ENCODE measurements at places on chromosomes 3 and 15.
A peak's percentile ranks its signal among the peaks of the same experiment; 100 is the strongest.

GRCh38 chr15:58957101-58957973 lies 23.9 kb upstream of the SLTM start:
- DNase-seq = peak; percentile 84

GRCh38 chr3:107028086-107028485 lies 349.2 kb upstream of the CCDC54 start:
- DNase-seq = no peak

DNA sequence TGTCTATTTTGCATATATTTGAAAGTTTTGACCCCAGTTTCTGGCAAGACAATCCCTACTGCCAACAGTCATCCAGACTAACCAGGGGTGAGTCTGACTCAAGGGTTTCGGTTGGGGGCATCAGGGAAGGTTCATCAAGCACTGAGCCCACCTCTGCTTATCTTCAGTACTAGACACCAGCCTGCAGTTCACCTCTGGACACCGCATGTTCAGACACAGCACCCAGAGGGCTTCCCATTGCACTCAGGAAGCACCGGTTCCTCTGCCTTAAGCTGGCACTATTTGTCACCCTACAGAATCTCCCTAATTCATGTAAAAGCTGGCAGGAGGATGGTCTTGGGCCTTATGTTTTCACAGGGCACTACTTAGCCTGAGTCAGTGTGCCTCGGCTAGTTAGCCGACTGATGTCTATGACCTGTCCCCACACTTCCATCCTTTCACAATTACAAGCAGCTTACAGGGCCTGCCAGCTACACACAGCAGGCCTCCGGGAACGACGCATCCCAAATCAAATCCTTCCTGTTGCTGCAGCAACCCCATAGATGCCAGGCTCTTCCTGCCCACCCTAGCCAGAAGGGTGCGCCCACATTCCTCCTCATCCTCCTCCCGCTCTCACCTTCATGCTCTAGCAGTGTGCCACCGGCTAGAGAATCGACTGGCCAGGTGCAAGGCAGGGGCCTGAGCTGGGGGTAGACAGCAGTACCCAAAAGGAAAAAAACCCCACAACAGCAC lies 52.5 kb downstream of the SH3BP5 start:
- DNase-seq = no peak

DNA sequence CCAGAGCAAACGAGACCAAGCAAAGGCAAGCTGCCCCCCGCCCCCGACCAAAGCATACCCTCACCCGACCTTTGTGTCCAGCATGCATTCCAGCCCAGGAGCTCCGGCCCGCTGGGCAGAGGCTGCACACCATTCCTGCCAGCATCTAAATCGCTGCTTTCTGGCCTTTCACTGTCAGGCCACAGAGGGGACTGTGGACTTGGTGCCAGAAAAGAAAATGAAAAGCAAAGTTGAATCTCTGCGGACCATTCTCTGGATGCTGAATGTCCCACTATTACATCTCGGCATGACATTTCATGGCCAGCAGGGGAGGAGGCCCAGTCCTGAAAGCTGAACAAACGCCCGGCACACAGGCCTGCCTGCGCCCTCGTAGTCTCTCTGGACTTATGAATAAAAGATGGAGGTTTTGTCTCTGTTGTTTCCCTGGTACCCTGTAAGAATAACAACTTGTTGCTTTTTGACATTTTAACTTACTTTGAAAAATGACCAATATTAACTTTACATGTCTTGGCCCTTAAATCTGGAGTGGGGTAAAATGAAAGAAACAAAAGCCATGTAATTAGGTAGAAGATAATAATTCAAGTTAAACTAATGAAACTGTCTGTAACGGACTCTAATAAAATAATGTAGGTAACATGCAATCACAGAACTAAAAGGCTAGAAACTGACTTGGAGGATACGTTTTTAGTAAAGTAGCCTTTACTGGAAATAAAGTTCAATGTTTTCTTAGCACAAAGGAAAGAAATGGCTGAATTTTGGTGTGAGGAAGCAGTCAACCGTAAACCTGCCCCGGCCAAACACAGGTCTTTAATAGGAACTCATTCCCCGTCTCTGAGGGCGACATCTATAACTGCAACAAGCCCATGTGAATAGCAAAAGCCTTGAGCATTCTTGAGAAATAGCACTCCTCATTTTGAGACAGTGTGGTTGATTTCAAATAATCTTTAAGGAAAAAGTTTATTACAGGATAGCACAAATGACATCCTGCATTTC lies 12.7 kb downstream of the IL17RD start:
- no peak for DNase-seq

GRCh38 chr3:127849368-127849767 lies 27.1 kb upstream of the MGLL start:
- DNase-seq = no peak

DNA sequence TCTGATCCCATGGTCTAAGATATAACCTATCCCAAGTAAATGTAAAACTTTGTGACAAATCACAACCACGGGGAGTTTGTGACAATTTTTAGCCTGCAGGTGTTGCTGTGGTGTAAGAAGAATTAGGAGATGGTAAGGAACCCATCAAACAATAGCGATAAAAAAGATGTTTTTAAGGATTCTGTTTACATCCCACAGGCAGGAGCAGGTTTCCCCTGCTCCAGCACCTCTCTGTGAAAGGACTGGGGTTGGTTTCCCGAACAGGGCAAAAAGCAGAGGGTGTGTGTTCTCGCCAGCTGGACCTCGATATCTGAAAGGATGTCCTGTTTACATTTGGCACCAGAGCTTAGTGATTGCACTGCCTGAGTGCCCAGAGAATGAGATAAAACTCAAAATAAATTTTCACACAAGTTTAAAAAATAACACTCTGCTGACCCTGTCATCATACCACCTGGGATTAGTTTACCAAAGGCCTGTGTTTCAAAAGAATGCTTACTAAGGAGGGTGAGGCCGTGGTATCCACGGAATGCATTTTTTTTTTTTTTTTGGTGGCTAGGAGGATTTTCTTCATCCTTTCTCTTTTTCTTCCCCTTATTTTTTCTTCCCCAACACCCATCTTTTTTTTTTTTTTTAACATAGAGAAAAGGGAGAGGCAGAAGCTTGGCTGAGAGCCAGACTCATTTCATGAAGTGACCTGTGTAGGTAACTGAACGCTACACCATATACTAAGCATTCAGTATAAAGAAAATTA lies 151.8 kb upstream of the DPH6 start:
- DNase-seq = no peak

DNA sequence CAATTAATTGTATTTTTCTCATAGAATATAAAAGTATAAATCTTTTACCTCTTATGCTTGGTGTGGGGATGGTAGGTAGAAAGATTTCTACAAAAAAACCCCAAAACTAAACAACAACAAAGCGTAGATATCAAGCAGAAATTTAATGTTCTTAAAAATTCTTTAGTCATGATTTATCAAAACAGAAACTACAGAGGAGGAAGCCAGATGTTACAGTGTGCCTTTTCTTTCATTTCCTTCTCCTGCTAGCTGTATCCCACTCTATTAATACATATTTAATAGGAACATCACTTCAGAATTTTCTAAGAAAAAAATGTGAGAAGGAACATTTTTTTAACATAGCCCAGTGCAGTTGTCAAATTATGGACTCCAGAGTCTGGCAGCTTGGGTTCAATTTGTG lies 420.6 kb downstream of the TUSC7 start:
- no peak for DNase-seq

- DNase-seq = no peak
Measured at GRCh38 chr3:172606021-172606420, 82.8 kb upstream of the TNFSF10 start.

DNA sequence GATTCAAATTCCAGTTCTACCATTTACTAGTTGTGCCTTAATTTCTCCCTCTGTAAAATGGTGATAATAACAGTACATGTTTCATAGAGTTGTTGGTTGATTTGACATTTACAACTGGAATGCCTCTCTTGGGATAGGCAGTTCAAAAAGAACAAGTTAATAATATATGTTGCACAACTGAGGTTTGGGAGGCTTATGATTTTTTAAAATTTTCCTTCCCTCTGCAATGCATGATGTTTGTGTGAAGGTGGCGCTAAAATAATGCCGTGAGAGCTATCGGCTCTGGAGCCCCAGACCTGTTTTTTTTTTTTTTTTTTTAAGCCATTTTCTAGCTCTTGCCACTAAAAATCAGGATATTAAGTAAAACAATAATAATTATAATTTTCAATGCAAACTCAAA lies 18.6 kb downstream of the DNAJB11 start:
- no peak for DNase-seq

GRCh38 chr15:60154764-60155325 lies 150.7 kb downstream of the FOXB1 start:
- no peak for DNase-seq

GRCh38 chr3:61114316-61114953 lies 136.8 kb downstream of the FHIT start:
- no peak for DNase-seq

GRCh38 chr3:182979674-182980191 lies 605 bp downstream of the DCUN1D1 start:
- DNase-seq = no peak

- no peak for DNase-seq
Measured at GRCh38 chr3:126512026-126512425, 5.5 kb downstream of the UROC1 start.

- no peak for DNase-seq
Measured at GRCh38 chr3:62892951-62893350, 17.7 kb upstream of the CADPS start.

GRCh38 chr3:36525115-36525801 lies 145.0 kb downstream of the STAC start:
- DNase-seq = no peak

GRCh38 chr3:53009826-53010539 lies 35.9 kb downstream of the SFMBT1 start:
- DNase-seq = no peak

All from CD8-positive, alpha-beta T cell (primary cell).